Adrenal gland (tissue), 19 donors: ENCODE measurements at places on chromosomes 3 and 15.

- no peak for DNase-seq
Observed at GRCh38 chr15:67564021-67564967, 21.8 kb downstream of the MAP2K5 start.

DNA sequence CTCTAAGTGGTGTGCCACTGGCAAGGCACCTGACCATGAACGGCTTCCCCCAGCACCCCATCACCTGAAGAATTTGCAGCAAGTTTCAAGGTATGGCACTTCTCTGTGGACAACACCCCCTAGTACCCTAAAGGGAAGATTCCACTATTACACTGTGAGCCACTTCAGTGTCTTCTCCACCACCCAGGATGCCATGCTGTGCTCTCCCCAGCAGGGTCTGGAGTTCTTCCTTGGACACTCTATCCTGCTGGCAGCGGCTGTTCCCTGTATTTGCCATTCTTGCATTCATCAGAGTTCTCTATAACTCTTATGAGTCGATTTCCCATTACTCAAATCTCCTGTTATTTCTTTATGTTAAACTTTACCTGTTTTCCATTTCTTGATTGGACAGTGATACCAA, 33.9 kb upstream of the RNU6-1 start:
- no peak for DNase-seq

GRCh38 chr3:81859524-81859923, 98.1 kb upstream of the GBE1 start:
- no peak for DNase-seq

GRCh38 chr15:33679061-33679460, 289.2 kb upstream of the CHRM5 start:
- no peak for DNase-seq

- DNase-seq: no peak
Observed at GRCh38 chr15:92822216-92823144, 77.6 kb upstream of the CHD2 start.

DNA sequence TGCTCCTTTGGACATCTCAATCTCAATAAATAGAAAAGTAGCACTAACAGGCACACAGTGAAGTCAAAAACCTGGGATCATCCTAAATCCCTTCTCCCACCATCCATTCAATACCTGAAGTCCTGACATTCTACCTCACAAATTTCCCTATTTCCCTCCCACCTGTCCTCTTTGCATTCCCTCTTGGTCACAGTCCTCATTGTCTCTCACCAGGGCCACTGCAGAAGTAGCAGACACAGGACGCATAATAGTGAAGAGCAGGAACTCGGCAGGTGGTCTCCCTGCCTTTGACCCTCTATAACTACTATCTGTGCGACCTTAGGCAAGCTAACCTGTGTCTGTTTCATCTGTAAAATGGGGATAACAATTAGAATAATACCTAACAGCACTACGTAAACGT, 2.3 kb downstream of the THOC7 start:
- no peak for DNase-seq

- no peak for DNase-seq
Observed at GRCh38 chr3:31240466-31240865, 292.3 kb upstream of the STT3B start.

GRCh38 chr3:108342837-108343486, 46.6 kb downstream of the HHLA2 start:
- DNase-seq: no peak

- DNase-seq: no peak
Observed at GRCh38 chr3:121992601-121993560, 29.2 kb downstream of the ILDR1 start.

DNA sequence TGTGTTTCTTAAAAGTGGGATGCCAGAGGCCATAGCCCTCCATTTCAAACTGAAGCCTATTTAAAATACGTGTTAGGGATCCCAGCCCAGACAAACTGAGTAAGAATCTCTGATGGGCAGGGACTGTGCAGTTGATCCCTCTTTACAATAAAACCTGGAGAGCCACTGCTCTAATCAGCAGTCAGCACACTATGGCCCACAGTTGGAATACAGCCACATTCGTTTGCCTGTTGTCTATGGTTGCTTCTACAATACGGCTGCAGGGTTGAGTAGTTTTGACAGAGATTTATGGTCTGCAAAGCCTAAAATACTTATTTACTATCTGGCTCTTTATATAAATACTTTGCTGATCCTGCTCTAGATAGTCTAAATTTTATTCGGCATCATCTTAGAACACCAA, 32.4 kb downstream of the TJP1 start:
- no peak for DNase-seq
